ENCODE measurements at places on chromosomes 6 and 20.
A peak's percentile ranks its signal among the peaks of the same experiment; 100 is the strongest.

- DNase-seq, result peak; percentile 85
These were observed 4.2 kb downstream of the AKIRIN2 start for GRCh38 chr6:87697581-87698546.

DNA sequence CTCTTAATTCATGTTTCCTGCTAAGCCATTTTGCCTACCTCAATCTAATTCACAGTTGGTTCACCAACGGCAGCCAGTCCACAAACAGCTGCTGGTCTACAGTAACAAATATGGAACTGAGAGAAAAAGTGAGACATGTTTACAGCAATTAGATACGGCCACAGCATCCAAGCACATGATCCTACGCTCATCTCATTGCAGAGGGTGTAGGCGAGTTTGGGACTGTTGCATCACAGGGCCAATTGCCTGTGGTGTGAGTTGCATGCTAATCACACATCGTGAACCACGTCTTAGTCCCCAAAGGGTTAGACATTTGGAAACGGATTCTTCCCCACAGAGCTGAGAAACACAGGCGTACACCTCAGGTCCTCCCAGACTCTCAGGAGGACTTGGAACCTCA is 166.9 kb downstream of the EYA2 start:
- no peak for DNase-seq

GRCh38 chr6:116055513-116055912 is 5.2 kb downstream of the FRK start:
- no peak for DNase-seq

GRCh38 chr6:54624779-54625178 is 221.8 kb upstream of the FAM83B start:
- DNase-seq, result no peak

DNA sequence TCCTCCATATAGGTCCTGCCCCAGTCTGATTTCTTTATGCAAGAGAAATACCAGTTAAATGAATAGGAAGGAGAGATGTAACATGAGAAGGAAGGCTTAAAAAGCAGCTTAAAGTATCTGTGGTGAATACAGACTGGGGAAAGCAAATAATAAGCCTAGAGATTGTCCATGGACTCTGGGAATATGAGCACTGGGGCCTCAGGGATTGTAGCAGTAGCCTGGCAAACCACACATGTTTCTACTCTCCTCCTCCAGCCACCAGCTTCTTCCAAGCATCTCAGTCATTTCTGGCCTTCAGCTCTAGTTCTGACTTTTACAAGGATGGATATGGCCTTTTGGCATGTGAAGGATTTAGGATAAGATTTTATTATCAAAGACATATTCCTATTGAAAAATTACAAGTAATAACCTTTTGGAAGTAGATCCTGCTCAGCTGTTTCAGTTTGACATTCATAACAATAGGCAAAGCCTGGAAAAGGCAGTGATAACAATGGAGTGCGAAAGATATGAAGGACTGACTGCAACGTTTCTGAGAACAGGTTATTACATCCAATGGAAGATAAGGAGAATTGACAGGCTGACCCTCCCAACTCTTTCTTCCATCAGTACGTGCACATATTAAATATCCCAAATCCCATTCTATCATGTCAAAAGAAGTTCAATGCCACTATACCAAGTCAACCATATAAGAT is 41.6 kb downstream of the CYP39A1 start:
- no peak for DNase-seq

GRCh38 chr20:56781108-56781739 is 152.1 kb downstream of the TFAP2C start:
- no peak for DNase-seq

DNA sequence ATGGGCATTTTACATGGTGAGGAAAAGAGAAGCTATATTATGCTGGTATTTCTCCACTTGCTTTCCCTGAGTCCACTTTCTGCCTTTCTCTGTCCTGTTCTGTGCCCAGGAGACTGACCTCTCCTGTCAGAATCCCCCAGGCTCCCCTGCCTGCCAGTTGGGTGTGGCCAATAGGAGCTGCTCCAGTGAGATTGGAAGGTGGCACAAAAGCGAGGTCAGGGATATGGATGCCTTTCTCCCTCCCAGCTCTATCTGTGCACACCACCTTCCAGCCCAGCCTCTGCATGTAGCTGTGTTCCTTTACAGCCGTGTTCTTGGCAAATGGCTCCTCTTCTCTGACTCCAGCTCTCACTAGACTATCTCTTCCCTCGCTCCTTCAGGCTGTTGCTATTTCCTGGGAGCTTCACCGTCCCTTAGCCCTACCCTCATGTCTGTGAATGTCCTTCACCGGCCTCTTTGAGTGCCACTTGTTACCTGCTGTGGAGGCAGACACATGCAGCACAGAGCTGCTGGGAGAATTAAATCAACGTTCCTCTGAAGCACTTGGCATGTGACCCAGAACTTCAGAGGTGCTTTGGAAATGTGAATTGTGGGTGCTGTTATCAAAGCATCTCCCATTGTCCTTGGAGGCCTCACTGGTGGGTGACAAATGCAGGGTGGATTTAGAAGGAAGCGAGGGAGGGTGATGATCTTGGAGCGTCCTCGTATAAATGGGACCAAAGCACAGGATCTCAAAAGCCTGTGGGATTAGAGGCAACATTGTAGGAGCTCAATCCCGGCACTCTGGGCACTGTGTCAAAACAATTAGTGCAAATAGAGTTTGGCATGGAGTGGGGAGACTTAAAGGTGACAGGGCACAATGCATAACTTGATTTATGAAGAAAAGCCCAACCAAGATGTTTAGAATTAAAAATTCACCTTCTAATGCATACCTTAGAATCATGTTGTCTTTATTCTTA is 28.9 kb upstream of the RALGAPA2 start:
- DNase-seq, result no peak

GRCh38 chr6:113762641-113763040 is 94.5 kb upstream of the MARCKS start:
- DNase-seq, result no peak

DNA sequence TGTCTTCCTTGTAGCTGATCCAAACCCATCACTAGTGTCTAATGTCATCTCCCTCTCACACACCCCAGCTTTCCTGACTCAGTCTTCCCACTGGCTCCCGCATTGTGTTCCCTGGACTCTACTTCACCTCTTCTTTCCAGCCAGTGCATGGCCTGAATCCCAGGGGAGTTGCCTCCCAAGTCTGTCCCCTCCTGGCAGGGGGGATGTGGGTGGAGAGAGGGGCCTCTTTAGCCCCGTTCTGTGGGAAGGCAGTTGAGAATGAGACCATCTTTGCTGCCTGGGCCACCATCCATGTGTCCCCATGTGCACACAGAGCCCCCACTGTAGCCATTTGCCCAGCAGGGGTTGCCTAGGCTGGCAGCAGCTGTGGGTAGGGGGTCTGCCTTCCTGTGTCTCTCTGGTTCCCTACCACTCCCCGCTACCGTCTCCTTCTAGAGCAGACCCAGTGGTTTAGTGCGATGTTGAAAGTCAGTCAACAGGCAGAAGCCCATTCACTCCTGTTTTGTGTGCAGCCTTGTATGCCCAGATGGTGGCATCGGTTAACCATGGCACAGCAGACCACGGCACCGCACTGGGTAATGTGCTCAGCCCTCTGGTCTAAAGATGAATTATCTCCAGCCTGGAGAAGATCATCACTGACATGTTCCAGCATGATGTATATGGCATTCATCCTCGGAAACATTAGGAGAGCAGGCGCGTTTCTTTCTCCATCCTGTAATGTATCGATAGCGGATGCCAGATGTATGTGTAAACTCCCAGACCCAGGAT is 178.8 kb upstream of the SNX9 start:
- DNase-seq, result peak; percentile 41

- DNase-seq, result no peak
These were observed 207.1 kb upstream of the POU3F2 start for GRCh38 chr6:98627129-98627775.

GRCh38 chr6:144140867-144141266 is 9.4 kb upstream of the STX11 start:
- no peak for DNase-seq

DNA sequence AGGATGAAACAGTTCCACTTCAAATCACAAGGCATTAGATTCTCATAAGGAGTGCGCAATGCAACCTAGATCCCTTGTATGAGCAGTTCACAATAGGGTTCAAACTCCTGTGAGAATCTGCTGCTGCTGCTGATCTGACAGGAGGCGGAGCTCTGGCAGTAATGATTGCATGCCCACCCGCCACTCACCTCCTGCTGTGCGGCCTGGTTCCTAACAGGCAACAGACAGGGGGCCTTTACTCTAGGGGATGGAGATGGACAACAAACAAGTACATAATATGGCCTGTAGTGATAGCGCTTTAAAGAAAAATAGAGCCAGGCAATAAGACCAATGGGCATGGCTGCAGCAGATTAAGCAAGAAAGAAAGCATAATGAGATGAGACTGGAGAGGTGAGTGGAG is 2.7 kb upstream of the TBC1D22B start:
- no peak for DNase-seq

DNA sequence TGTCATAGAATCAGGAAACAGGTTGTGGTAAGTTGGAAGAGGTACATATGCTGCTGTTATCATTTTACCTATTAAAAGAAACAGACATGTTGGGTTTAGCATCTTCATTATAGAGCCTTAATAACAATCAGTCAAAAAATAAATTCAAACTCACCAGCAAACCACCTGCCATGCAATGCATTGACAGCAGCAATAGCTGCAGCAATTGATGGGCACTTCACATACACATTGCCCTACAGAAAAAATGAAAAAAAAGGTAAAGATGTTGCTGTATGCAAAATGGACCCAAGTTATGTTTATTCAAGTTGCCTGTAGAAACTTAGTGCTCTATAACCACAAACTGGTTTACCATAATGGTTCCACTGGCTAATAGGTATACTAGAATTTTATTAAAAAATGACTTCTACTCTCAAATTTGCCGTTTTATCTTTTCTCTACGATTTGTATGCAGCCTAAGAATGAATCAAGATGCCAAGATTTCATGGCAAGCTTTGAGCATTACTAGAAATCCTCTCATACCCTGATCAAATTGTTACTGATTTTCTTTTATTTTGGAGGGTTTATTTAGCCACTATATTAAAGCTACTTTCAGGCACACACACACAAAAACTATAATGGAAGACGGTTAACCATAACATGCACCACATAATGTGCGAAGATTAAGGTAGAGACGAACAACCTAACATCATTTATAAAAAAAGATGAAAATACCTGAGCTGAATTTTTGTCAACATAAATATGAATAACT is 5.5 kb downstream of the ROMO1 start:
- no peak for DNase-seq

- DNase-seq, result no peak
These were observed 21.6 kb upstream of the VSX1 start for GRCh38 chr20:25103526-25103925.

- DNase-seq, result peak; percentile 29
These were observed at the start of gene DOK5 for GRCh38 chr20:54475334-54476168. TSS of gene DOK5 (plus strand) at chr20:54475593. CDS start at chr20:54475947, 354 bp downstream.

Measured in endothelial cell of umbilical vein (primary cell).